B cell (primary cell): ENCODE measurements at places on chromosomes 12 and 14. TPM values are rescaled to one million over a fixed set of nuclear protein-coding genes. Genes with fewer than 3 reads are reported as not detected.

DNA sequence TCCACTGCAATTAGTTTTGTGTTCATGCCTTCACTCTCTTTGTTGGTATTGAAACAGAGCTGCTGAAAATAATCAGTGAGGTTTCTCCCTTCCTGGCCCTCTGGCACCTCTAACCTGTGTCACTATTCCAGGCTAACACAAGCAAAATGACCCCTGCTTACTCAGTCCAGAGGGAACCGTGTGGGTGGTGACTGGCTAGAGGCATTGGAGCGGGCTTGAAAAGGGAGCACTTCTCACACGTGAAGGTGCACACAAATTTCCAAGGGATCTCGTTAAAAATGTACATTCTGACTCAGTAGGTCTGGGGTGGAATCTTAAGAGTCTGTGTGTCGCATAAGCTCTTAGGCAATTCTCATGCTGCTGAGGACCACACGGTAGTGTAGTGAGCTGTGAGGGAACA, 1.3 kb upstream of the SLC24A4 start:
- no peak for DNase-seq

GRCh38 chr12:90842477-90842876, 112.5 kb downstream of the CCER1 start:
- no peak for DNase-seq

GRCh38 chr12:66137937-66138336, 7.4 kb upstream of the LLPH start:
- DNase-seq = no peak

DNA sequence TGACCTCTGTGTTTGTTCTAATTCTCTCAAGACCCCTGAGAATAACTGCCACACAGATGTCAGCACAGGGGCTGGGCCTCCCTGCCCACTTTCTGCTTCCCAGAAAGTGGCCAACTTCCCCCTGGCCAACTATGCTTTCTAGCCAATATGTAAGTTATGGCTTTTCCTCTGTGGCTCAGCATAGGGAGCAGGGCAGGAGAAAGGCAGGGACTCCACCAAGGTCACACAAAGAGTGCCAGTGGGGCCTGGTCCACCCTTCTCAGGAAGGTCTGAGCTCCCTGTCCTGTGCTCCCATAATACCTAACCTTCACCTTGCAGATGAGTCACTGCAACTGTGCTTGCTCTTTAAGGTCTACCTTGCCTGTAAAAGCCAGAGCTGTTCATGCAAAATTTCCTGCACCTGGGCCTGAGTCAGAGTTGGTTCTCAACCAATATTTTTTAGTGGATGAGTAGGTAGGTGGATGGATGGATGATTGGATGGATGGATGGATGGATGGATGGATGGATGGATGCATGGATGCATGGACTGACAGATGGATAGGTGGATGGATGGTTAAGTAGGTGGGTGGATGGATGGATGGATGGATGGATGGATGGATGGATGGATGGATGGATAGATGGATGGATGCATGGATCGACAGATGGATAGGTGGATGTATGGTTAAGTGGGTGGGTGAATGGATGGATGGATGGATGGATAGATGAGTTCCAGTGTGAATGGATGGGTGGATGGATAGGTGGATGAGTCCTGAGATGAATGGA, 64.2 kb downstream of the DIO3 start:
- no peak for DNase-seq

- no peak for DNase-seq
Measured at GRCh38 chr12:79920421-79921238, 14.3 kb downstream of the PPP1R12A start.

GRCh38 chr12:2973566-2973965, 14.4 kb downstream of the TEAD4 start:
- no peak for DNase-seq

GRCh38 chr14:102605029-102605428, 12.6 kb downstream of the RCOR1 start:
- DNase-seq = no peak

DNA sequence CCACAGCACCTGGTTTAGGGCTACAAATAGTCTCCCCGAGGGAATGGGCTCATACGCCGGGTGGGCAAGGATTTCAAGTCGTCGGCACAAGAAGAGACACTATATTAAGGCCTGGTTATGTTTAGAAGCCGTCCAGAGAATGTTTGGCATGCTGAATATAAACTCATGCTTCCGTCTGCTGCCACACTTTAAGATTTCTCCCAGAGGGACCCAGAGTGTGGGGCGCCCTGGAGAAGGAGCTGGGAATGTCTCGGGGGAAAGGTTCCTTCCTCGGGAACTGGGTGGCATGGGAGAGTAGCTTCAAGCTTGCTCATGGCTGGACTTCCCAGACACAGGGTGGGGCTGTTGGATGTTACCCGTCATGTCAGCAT, 295.7 kb downstream of the CACNA1C start:
- DNase-seq = no peak

DNA sequence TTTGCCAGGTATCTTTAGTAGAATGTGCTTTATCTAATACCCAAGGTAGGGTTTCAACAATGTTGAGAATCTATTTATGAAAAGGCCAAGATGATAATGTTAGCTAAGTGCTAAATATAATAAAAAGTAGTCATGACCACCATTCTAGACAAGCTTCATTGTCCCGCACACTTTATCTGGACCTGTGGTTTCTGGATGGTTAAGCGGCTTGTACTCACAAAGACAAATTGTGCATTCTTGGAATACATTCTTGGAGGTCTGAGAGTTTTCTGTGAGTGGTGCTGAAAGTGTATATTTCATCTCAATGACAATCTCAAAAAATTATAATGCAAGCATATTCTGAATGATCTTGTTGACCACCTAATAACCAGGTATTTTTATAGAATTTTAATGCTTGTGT, 646.9 kb downstream of the DIO2 start:
- no peak for DNase-seq

DNA sequence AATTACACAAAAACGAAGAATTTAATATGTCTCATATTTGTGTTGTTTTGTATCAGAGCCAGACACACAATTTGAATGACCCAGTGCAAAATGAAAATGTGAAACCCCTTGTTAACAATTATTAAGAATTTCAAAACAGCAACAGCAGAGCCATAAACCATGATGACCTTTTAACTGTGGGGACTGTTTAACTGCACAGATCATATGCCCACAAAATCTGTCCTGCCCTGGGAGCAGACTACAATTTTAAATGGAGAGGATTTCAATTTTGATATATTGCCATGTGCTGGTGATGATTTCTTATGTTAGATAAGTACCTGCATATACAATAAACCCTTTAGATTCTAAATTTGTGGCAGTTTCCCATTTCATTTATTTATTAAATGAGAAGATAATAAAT, 455.5 kb upstream of the MGAT4C start:
- no peak for DNase-seq

- no peak for DNase-seq
Measured at GRCh38 chr12:43842259-43842658, 6.4 kb downstream of the TMEM117 start.

- no peak for DNase-seq
Measured at GRCh38 chr12:93279565-93280412, 97.9 kb upstream of the NUDT4 start.

ARHGAP9 gene
- 154 and 161 TPM in 2 replicates for total RNA-seq

LRRK2 gene
- 56.5 and 60.2 TPM in 2 replicates for total RNA-seq

MYF6 gene
- total RNA-seq = not detected in 2 replicates

CLEC14A gene
- not detected in 2 replicates for total RNA-seq

CD163L1 gene
- total RNA-seq = 0.32 TPM in 1 of 2 replicates, not detected in the other

SIRT4 gene
- total RNA-seq = 2.5 and 4.8 TPM in 2 replicates

LMBR1L gene
- 182 and 187 TPM in 2 replicates for total RNA-seq

TAS2R20 gene
- total RNA-seq = 3.4 and 4.0 TPM in 2 replicates

ACSS3 gene
- total RNA-seq = not detected in 2 replicates
